Ammon's horn (tissue), 1 donor: ENCODE measurements at places on chromosomes 3 and 15.

- no peak for DNase-seq
These were observed 23.1 kb downstream of the DCLK3 start for GRCh38 chr3:36741285-36741684.

DNA sequence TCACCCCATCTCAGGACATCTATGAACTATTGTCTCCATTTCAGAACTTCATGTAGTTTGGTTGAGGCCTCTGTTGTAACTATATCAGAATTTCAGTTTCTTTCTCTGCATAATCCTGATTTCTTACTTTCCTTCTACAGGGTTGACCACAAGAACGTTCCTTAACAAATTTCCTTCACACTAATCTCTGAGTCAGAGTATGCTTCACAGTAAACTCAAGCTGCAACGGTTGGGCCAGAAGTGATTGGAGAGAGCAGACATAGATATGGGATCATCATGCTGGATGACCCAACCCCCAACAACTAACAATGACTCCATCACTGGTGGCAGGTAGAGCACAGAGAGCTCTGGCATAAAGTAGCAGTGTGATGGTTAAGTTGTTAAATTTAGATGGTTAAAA is 128.8 kb upstream of the OSTN start:
- DNase-seq: no peak

DNA sequence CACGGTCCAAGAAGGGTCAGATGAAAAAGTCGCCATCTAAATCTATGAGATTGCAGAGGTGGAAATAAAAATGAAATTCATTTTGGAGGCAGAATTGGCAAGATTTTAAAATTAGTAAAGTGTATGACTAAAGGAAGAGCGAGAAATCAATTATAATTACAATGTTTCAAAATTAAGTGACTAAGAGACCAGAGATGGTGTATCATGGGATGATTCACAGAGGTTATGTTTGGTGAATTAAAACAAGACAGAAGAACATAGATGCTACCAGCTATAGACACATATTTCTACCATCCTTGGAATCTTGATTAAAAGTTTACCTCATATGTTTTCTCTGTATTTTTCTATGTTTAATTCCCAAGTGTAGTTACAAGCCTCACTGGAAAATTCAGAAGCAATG is 308.9 kb upstream of the DNAJC19 start:
- no peak for DNase-seq

DNA sequence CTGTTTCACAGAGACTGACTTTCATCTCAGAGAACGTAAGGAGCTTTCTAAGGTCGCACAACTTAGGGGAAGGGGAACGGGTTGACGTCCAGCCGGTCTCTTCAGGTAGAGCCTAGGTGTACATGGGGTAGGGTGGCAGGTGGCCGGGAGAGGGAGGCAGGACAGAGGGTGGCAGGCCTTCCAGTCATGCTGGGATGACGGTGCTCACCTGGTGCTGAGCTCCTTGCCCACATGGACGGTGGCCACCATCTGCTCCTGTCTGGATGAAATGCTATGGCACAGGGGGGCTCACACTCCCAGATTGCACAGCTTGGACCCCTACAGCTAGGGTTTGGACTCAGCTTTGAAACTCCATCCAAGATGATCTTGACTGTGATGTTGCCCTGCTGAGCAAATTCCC is 144.5 kb downstream of the ATP10A start:
- DNase-seq: no peak

DNA sequence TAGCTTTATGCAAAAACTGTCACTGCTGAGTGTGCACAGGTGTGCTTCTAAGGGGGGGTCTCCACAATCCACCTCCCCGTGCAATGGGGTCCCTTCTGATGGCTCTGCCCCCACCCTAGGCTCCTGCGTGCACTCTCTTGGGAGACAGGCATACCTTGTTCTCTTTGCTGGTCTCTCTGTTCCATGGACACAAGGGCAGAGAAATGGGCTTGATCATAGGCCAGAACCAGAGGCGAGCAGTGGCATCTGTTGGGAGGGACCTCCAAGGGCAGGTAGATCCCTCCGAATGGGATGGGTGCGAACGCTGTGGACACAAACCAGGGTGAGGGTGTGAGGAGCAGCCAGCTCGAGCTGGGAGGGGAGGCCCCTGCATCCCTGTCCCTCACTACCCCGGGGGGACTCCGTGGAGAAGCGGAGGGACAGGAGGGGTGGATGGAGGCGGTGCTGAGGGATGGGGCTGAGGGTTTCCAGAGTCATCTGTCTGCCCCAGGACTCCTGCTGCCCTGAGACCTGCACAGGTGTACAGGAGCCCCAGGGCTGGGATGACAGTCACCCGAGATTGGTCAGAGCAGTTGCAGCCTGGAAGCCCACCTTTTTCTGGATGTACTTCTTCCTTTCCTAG is 175.0 kb downstream of the KLF13 start:
- DNase-seq: no peak

DNA sequence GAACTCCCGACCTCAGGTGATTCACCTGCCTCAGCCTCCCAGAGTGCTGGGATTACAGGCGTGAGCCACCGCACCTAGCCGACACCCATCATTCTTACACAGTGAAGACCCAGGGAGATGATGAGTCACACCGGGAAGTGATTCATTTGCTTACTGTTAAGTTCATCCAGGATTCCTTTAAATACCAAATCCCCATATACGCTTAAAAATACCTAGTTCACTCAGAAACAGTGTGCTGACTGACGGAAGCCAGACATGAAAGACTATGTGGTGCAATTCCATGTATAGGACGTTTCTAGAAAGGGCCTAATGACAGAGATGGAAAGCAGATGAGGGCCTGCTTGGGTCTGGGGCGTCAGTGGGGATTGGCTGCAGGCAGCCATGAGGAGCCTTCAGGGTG is 75.2 kb downstream of the APBA2 start:
- DNase-seq: no peak

DNA sequence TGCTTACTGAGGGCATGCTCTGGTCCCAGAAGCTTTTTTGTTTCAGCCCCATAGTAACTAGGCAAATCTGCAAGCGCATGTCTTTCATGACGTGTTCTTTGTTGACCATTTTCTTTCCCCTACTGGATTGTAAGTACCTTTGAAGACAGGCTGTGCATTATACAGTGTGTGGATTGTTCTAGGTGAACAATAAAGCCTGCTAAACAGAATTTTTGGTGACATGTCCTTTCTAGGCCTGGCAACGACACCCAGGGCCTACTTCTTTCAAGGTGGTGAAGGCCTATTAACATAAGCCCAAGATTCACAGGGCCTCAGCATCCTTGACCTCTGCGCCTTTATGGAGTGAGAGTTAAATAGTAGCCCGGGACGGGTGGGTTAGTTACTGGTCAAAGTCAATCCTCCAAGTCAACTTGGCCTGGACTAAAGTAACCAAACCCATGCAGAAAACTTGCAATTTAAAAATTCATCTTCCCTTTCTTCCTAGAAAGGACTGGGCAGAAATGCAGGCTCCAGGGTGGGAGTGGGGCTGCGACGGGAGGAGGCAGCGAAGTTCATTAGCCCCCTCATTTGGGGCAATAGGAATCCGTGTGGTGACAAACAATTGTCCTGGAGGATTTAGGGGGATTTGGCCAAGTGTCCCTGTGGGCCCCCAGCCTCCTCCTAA is 37.6 kb upstream of the TRIM71 start:
- DNase-seq: no peak
